Stimulated activated CD4-positive, alpha-beta T cell treated with anti-CD3 and anti-CD28 coated beads, TNF-alpha, amount 100 ng/mL, for 24 hours (primary cell): ENCODE measurements at places on chromosomes 2 and 18.

GRCh38 chr2:181070119-181070835 lies 89.9 kb downstream of the UBE2E3 start:
- no peak for DNase-seq

GRCh38 chr2:38601463-38602135 lies 1.1 kb downstream of the HNRNPLL start:
- DNase-seq = no peak

DNA sequence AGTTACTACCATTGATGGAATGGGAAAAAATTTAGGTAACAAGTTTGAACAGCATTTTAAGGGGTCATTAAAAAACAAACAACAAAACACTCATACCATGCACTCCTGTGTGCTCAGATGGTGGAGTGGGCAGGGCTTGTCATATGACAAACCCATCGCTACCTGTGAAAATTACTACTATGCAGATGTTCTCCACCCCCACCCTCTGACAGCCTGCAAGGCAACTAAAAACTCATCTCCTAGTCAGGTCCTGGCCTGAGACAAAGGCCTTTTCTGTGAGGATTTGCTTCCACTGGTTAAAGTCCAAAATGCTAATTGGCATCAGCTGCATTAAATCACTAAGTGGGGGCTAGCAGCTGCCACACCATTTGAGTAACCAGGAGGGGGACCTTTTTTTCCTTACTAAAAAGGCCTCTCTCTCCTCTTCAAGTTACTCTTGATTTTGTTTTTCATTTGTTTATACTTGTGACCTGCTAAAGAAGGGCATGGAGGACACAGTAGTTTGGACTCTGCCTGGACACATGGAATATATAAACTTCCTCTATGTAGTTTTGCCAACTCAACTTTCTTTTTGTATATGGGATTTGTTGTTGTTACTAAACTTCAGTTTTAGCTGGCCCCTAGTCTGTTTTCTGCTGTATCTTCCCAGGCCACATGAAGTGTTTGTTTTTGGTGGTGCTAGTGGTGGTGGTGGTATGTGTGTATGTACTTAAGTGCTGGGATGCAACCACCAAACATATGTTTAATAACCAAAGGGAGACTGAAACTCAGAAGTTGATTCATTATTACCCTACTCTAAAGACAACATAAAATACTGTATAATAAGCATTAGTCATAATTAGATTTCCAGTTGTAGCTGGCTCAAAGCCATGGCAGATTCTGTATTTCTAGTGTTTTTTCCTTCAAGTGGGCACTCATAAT lies 121.3 kb downstream of the MAP4K4 start:
- no peak for DNase-seq

DNA sequence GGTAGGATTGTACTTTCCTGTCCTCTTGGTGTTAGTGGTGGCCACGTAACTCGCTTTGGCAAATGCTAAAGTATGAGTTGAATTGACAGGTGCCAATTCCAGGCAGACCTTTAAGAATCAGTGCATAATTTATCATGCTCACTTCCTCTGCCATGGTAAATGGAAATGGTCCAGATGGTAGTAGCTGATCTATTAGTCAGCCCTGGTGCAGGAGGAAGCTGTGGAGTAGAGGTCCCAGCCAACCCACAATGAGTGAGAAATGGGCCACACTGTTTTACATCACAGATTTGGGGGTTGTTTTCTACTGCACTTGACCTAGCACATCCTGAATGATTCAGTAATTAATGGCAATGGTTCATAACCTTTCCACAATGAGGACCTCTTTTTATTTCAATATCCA lies 104.4 kb downstream of the RGPD3 start:
- no peak for DNase-seq

GRCh38 chr2:15298770-15299169 lies 262.4 kb downstream of the NBAS start:
- no peak for DNase-seq

DNA sequence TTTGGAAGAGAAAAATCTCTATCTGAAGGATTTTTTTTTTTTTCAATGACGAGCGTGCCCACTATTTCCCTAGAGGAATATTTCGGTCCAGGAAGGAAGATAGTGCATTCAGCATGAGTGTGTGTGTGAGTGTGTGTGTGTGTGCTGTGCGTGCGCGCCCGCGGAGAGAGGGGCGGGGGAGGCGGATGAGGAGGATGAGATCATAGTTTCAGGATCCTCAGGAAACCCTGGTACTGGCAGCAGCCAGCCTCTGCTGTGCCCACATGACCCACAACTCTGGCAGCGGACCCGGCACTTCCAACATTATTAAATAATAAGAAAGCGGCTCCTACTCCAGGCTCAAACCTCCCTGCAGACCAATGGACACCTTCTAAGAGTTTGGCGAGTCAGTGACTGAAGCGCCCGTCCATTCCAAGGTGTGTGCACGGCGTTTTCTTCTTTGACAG lies 217.0 kb upstream of the DTNA start:
- DNase-seq = no peak
